Sigmoid colon (tissue), 7 donors: ENCODE measurements at places on chromosomes 5 and 9. TPM values are rescaled to one million over a fixed set of nuclear protein-coding genes. Genes with fewer than 3 reads are reported as not detected.

DNA sequence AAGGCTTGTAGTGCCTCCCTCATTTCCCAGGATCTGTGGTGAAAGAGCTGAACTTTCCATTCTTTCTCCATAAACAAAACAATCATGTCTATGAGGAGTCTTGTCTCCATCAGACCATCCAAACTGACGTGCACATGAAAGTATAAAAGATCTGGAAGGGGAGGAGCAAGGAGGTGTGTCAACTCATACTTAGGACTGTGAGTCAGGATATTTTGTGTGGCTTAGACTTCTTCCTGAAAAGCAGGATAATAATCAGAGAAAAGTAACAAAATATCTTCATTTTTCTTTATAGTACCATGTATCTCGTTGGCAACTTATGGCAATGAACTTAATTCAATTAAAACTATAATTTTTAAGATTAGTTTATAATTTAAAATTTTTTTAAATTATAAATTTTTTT, 96.0 kb upstream of the PRRC1 start:
- no peak for DNase-seq

Gene OR1Q1
- total RNA-seq: not detected

- no peak for DNase-seq
Observed at GRCh38 chr9:94586814-94587213, 6.8 kb downstream of the FBP2 start.

DNA sequence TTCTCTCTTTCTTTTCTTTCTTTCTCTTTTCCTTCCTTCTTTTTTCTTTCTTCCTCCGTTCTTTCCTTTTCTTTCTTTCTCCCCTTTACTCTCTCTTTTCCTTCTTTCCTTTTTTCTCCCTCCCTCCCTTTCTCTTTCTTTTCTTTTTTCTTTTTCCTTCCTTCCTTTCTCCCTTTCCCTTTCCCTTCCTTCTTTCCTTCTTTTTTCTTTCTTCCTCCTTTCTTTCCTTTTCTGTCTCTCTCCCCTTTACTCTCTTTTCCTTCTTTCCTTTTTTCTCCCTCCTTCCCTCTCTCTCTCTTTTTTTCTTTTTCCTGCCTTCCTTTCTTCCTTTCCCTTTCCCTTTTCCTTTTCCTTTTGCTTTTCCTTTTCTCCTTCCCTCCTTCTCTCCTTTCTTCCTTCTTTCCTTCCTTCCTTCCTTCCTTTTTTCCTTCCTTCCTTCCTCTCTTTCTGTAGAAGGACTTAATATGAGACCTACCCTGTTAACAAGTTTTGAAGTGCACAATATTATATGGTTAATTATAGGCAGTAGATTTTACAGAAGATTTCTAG, 142.7 kb upstream of the CD180 start:
- no peak for DNase-seq

Gene STKLD1
- 0.49 TPM for total RNA-seq

Gene GABBR2
- total RNA-seq: not detected

Gene CDC14B
- 14.4 TPM for total RNA-seq
